Smooth muscle cell of trachea (primary cell): ENCODE measurements at places on chromosomes 1 and 21. TPM values are rescaled to one million over a fixed set of nuclear protein-coding genes. Genes with fewer than 3 reads are reported as not detected.

SPRR2D gene
- total RNA-seq, result not detected in 2 replicates

IVL gene
- not detected in 2 replicates for total RNA-seq

SPATA46 gene
- not detected in 2 replicates for total RNA-seq

THEM5 gene
- 0.17 TPM in 1 of 2 replicates, not detected in the other for total RNA-seq

TMEM52 gene
- 0.15 and 0.17 TPM in 2 replicates for total RNA-seq

CTSS gene
- 2.3 and 6.1 TPM in 2 replicates for total RNA-seq

SUSD4 gene
- not detected in 2 replicates for total RNA-seq

ZYG11A gene
- total RNA-seq, result 0.99 and 3.5 TPM in 2 replicates

CLEC20A gene
- not detected in 2 replicates for total RNA-seq

DNM3 gene
- total RNA-seq, result 2.0 and 5.5 TPM in 2 replicates

MYBPH gene
- 0.15 and 2.2 TPM in 2 replicates for total RNA-seq

EXOC8 gene
- 15.3 and 15.4 TPM in 2 replicates for total RNA-seq

CD2 gene
- under 0.01 TPM in 1 of 2 replicates, not detected in the other for total RNA-seq

PWP2 gene
- 6.5 and 14.5 TPM in 2 replicates for total RNA-seq

STXBP3 gene
- total RNA-seq, result 60.2 and 75.3 TPM in 2 replicates

SLC44A5 gene
- total RNA-seq, result under 0.01 and 0.15 TPM in 2 replicates

NCMAP gene
- not detected in 2 replicates for total RNA-seq

REN gene
- 0.15 TPM in 1 of 2 replicates, not detected in the other for total RNA-seq

SDHB gene
- total RNA-seq, result 97.8 and 146 TPM in 2 replicates

RNU1-4 gene
- under 0.01 TPM in 2 replicates for total RNA-seq
